ENCODE measurements at places on chromosomes 3 and 15. TPM values are rescaled to one million over a fixed set of nuclear protein-coding genes. Genes with fewer than 3 reads are reported as not detected.
A peak's percentile ranks its signal among the peaks of the same experiment; 100 is the strongest.

Gene MESP2
- not detected for total RNA-seq

Gene SI
- not detected for total RNA-seq

Gene DPPA4
- not detected for total RNA-seq

Gene CD86
- not detected for total RNA-seq

Gene PP2D1
- not detected for total RNA-seq

Gene TRIM42
- total RNA-seq: not detected

Gene C3orf20
- total RNA-seq: not detected

Gene CNTN4
- total RNA-seq: not detected

Gene XIRP1
- total RNA-seq: not detected

DNA sequence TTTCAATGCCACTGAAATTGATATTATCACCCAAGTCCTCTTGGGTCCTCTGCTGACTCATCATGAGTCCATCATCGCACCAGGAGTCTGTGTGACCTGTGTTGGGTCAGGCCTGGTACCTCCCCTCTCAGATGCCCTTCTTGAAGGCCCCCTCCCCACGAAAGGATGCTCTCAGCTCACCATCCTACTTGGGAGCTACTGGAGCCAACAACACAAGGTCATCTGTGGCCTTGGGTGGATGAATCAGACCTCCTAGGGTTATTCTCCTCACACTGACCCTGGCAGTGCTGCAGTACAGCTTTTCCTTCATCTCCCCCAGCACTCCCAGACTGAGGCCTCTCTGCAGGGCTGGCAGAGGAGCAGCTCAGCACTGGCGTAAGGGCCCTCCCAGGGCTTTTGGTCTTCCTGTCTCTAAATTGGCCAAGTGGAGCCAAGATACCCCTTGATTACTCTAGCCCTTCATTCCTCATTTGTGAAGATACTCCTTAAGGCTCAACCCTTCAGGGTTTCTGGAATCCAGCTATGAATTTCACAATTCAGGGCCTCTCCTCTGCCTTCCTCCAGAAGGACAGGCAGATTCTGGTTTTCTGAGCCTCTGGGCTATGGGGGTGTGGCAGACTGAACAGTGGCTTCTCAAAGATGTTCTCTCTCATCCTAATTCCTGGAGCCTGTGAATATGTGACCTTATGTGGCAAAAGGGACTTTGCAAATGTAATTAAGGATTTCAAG, 80.7 kb upstream of the GSK3B start:
- no peak for DNase-seq

DNA sequence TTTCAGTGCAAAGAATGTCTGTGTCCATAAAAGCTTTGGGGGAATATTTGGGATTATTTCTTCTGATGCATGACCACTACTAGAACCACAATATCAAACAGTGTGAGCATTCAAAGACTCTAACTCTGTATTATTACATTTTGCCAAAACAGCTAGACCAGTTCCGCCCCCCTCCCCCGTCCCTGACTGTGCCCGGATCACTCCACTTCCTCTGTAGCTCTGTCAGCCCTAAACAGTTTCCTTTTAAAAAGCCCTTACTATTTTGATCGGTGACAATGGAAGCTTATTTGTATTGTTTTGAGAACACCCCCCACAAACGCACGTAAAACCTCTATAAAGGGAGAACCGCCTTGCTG, 36.6 kb upstream of the EPHB3 start:
- DNase-seq: no peak

DNA sequence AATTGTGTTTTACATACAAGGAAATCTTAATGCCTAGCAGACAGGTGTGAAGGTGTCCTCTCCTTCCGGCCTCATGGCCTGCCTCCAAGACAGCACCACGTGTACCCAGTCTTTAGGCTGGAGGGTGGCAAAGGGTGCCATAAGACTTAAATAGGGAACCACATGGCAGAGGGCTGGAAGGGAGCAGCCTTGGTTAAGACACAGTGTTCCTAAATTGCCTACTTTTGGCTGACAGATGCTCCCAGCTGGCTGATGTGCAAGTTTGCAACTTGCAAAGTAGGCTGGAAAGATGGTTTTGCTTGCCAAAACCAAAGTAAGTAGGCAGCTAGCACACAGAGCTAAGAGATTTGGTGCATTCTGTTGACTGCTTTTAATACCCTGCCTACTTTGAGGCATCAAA, 45.2 kb downstream of the CCNB2 start:
- no peak for DNase-seq

DNA sequence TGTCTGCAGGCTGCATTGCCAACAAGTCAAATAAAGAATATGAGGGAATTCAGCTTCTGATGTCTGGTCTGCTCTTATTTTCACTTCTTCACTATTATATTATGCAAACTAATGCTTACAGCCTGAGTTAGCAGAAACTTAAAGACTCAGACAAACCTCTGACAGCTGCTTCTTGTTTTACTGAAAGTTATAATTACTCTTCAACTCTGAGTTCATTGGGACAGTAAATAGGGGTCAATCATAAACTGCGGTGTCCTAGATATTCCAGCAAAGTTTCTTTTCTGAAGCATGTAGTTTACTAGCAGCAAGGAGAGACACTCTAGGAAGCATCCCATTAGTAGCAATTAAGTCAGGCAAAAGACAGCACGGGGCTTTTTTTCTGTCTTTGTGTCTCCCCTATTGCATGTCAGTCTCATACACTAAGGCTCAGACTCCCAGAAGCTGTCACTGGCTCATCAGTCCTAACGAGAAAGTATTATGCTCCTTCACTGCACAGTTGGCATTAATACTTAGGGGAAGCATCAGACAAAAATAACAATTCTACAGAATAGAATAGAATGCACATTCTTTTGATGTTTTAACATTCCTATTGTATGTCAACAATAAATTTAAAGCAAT, 1060.8 kb downstream of the ROBO1 start:
- no peak for DNase-seq

DNA sequence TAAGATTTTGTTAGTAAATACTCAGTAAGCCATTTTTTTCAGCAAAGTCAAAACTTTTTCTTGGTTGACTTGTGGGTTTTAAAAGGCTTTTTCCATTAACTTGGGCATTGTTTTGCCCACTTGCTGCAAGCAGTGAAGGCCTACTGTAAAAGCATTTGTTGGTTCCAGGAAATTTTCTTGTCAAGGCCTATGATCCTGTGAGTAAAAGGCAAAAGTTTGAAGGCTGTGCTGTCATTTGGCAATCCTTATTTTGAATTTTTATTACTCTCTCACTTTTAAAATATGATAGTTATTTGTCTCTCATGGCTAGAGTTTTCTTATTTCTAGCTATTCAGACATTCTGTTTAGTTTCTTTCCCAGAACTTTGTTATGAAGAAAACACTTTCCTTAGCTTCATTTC, 13.0 kb downstream of the P2RY12 start:
- DNase-seq: no peak

- DNase-seq: no peak
Measured at GRCh38 chr15:29873947-29874411, 51.7 kb upstream of the TJP1 start.

DNA sequence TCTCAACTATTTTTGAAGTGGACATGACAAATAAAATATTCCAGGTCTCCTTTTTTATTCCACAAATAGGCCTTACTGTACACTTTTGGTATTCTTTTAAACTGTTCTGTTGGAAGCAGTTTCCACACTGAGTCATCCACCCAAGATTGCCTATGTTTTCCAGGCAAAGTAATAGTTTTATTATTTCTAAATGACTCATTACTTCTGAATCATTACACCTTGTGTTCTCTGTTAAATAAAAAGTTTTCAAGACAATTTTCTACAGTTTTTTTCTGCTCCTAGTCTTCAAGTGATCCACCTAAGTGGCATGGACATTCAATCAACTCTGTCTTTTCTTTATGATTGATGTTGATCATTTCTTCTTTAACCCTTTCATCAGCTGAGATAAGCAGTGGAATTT, 26.5 kb downstream of the PPP2R3A start:
- DNase-seq: peak; percentile 82

DNA sequence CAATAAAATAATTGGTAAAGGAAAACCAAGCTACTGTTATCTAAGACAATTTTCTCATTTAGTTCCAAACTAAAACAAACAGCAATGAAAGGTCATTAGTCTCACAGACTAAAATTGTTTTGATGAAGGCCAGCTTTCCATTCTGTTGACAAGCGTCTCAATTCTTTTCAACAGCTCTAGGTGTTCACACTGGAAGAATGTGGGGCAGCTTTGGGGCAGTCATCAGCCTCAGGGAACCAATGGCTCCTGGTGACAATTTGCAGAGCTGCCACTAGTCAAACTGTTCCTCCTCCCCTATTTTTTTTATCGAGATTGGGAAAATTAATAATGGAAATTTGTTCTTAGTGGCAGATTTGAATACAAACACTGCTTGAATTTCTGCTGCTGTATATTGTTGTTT, 104.2 kb downstream of the MEIS2 start:
- no peak for DNase-seq

GRCh38 chr3:72190050-72190449, 405.1 kb upstream of the PROK2 start:
- DNase-seq: no peak

DNA sequence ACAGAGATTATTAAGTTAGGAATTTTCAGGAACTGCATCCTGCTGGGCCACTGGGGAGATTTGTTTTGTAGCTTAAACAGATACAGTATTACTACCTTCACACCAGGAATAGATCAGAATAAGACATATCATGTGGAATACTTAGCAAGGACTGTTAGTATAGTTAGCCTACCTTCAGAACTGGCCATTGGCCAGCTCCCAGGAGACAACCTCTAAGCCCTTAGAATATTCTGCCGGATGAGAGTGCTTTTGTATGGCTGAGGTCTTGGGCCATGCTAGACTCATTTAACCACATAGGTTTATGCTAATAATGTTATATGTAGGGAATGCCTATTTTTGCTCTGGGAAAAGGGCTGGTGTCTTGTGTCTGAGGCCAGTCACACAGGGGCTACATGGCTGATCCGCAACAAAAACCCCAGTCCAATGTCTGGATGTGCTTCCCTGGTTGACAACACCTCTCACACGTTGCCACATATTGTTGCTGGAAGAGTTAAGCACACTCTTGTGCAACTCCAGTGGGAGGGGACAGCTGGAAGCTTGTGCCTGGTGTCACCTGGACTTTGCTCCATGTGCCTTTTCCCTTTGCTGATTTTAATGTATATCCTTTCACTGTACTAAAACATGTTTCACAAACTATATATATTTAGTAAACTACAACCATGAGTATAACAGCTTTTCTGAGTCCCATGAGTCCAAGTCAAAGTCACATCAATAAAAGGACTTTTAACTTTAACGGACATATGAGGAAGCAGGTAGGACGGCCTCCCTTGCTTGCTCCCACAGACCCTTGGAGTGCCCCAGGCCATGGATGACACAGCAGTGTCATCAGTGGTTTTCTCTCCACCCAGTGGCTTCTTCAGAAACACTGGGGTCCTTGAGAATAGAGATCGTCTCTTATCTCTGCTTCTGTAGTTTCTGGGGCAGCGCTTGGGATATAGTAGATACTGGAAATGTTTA, 118.0 kb upstream of the C3orf80 start:
- no peak for DNase-seq

DNA sequence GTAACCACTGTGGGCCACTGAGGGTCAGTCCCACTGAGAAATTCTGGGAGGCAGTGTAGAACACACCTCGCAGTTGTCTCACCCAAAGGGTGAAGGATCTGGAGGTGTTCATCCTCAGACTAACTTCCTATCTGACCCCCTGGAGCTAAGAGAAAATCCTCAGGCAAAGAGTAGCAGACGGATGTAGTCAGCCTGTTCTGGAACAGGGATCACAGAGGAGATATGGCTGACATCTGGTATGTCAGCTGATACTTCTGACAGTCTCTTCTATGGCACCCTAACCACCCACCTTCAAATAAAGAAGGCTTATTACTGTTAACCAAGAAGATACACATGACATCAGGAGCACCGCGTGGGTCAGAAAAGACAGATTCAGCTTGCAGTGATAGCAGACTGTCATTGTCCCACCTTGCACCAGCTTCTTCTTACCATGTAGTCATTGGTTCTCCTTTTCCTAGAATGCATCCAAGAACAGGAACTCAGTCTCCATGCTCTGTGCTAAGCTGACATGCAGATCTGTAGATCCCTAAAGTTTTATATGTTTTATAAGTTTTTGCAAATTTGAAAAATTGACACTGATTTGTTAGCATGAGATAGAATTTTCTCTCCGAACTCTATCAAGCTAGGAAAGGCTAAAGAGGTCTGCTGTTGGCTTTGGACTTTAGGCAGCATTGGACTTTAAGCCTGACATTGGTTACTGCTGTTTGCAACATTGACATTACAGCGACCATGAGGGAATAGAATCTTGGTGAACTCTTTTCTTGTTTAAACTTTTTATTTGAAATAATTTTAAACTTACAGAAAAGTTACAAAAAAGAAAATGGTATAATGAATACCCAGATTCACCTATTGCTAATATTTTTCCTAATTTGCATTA, 60.4 kb downstream of the KBTBD12 start:
- no peak for DNase-seq

DNA sequence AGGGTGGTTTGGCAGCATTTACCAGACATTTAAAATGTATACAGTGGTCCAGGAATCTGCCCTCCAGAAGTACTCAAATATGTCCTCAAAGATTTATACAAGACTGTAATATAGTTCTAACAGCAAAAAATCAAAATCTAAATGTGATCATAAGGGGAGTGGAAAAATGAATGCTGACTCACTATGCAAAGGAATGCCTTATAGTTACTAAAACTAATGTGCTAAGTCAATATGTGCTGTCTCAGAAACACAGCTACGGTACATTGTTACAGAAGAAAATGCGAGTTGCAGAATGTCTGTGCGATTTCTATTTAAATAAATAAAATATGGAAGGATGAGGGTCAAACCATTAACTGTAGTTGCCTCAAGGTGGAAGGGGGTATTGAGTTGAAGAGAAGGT, 230.1 kb upstream of the UBE2E1 start:
- no peak for DNase-seq

- no peak for DNase-seq
Measured at GRCh38 chr15:89864958-89865739, 28.6 kb downstream of the AP3S2 start.

DNA sequence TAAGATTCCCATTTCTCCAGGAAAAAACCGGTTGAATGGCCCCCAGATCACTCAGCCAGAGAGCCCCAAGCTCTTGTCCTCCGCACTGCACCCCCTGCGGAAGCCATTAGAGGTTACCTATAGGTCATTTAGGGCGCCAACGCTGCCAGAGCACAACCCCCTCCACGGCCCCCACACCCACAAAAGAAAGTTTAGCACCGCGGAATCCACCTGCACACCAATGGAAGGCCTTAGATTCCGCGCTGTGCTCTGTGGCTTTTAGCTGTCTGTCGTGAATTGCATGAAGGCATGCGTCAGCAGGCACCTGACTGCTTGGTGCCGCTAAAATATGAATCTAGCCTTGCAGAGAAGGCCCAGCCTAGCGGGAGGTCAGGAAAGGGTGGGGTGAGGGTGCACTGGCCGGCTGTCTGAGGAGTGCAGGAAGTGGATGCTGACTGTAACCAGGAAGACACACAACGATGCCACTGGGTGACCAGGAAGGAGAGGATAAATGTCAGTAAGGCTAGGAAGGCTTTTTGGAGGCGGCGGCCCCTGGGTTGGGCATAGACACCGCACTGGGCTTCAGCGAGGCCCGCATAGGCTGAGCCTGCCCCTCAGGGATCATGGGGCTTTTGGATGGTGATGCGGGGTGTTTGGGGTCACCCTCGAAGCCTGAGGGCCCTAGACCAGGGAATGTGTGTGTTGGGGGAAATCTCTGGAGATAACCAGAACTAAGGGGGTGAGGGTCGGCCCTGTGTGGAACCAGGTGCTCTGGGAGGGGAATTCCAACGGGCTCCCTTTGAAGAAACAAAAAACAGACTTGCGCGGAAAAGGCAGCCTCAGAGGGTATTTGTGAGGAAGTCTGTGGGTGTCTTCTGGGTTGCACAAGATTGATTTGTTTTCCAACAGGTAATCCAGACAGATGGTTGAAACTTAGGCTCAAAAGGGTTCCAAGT, 976 bp upstream of the NUP210 start:
- DNase-seq: peak; percentile 42

- peak; percentile 93 for DNase-seq
Measured at GRCh38 chr3:197428117-197428801, 127.5 kb downstream of the BDH1 start.

Measured in A172 (cell line).